ENCODE measurements at places on chromosomes 2 and 18. TPM values are rescaled to one million over a fixed set of nuclear protein-coding genes. Genes with fewer than 3 reads are reported as not detected.

FSHR gene
- 1.5 TPM for total RNA-seq

DNA sequence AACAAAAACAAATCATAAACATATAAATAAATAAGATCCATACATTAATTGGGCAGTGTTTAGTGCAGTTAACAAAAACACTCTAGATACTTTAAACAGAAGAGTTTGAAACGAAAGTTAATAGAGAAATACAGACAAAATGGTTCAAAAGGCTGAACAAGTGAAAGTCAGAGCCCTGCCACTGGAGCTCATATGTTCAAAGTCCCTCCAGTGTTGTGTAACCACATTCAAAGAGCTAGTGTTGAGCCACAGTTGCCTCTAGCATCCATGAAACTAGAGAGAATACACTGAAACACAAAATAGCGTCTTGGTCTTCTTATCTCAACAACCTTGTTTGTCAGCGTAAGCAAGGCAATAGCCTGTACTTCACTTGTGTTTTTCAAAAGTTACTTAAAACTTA is 1309.8 kb upstream of the NRXN1 start:
- DNase-seq: no peak

DNA sequence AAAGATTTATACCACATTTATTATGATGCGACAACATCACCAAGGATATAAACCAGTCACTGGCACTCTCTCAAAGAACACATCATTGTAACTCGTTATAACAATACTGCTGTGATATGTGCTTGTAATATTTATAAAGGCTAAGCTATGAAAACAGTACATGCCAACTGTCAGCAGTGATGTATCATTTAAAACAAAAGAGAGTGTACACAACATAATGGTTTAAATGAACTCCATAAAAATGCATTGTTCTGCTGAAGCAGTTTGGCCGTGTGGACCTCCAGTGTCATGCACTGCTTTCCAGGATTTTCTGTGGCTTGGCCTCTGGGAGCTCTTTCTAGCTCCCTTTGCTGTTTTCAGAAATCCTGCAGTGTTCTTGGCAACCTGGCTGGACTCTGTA is 215.6 kb downstream of the MTX2 start:
- no peak for DNase-seq

- DNase-seq: no peak
These were observed 152.9 kb upstream of the PGAP1 start for GRCh38 chr2:197079414-197079813.

SERPINB4 gene
- total RNA-seq: not detected

COA5 gene
- 46.5 TPM for total RNA-seq

DNA sequence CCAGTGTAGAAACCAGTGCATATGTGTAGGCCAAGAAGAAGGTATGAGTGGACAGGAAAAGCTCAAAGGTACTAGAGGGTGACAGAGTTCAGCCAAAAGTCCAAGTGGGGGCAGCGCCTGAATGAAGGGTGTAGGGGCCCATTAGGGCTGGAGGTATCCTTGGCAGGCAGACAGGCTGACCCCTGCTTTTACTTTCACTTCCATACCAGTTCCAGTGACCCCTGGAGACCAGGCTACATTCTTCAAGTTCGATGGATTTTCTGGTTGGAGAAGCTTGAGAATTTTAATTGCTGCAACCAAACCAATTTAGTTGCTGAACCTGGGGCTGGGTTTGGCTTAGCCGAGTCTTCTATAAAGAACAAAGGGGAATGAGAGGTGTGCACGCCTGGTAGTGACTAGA is 42.3 kb upstream of the MRPL33 start:
- DNase-seq: no peak

GRCh38 chr2:69138247-69138772 is 125.3 kb downstream of the ANTXR1 start:
- DNase-seq: no peak

PLGLB2 gene
- 2.5 TPM for total RNA-seq

DNA sequence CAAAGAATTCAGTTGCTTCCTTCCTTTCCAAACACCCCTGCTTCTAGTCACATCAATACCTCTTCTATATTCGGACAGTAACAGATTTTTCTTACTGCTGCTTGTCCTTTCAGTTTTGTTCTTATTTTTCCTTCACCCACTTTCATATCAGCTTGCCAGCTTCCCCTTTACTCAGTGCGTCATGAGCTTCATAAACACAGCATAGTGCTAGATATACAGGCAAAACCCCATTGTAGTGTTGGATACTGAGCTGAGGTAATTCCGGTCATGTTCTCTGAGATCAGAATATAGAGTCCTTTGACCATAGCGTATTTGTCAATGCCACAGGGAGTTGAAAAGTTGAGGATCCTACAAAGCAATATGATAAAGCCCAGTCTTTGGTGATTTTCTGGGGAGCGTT is 2.4 kb downstream of the FARP2 start:
- DNase-seq: no peak
